ENCODE measurements at places on chromosomes 6 and 20.

GRCh38 chr6:7879043-7879442 is 31.5 kb downstream of the TXNDC5 start:
- no peak for DNase-seq

GRCh38 chr6:169573883-169574282 is 127.9 kb downstream of the WDR27 start:
- DNase-seq = no peak

- no peak for DNase-seq
Measured at GRCh38 chr20:61597996-61598395, 345.9 kb downstream of the CDH4 start.

DNA sequence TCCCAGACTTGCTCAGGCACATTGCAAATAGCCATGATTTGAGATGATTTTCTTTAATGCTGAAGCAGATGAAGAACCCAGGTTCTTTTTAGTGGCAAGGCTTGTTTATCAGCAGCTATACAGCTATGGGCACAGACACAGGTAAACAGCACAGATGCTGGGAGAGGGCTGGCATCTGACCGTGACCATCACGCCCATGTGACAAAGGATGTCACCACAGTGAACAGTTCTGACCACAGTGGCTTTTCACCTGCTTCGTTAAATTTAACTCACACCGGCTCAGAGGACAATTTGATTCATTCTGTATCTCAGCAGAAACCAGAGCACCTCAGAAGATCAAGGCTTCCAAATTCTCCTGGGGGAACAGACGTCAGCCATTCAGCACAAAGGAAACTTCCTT is 142.6 kb downstream of the CDH26 start:
- no peak for DNase-seq

DNA sequence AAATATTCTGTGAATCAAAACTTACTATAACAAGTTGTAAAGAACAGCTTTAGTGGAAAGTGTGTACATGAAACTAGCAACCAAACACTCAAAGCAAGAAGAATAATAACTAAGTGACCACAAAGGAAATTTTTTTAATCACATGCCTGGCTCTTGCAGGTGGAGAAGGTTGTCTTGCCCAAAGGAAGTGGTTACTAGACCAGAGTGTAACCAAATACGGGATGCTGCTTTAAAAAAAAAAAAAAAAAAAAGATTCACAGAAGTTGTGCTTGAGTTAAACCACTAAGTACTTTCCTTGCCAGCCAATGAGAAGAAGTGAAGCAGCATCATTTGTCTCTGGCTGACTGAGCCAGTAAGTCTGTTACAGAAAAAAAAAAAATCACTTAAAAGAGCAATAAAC is 19.1 kb upstream of the HLA-DQB1 start:
- DNase-seq = no peak

GRCh38 chr6:20696676-20697075 is 162.4 kb downstream of the CDKAL1 start:
- no peak for DNase-seq

DNA sequence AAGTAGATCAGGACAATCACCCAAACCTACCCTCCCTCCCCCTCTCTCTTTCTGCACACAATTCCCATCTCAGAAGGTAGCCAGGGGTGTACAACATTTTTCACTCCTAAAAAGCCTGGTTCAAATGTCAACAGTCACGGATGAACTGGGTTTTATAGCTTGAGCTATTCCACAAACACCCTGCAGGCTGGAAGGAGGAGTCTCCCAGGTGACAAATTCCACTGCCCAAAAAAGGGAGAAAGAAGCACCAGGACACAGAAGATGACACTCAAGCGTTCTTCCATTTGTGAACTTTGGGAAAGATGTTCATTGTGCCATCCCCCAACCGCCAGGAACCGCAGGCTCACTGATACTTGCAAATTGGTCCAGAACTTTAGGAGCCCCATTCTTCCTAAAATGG is 111.5 kb upstream of the NFATC2 start:
- DNase-seq = no peak

- no peak for DNase-seq
Measured at GRCh38 chr6:161085246-161085645, 93.7 kb downstream of the MAP3K4 start.

GRCh38 chr20:43658069-43658722 is 8.7 kb upstream of the MYBL2 start:
- peak; percentile 27 for DNase-seq

GRCh38 chr20:34998331-34998950 is 42.8 kb downstream of the MYH7B start:
- DNase-seq = no peak

GRCh38 chr6:35719830-35720733 is 16.8 kb upstream of the ARMC12 start:
- no peak for DNase-seq

DNA sequence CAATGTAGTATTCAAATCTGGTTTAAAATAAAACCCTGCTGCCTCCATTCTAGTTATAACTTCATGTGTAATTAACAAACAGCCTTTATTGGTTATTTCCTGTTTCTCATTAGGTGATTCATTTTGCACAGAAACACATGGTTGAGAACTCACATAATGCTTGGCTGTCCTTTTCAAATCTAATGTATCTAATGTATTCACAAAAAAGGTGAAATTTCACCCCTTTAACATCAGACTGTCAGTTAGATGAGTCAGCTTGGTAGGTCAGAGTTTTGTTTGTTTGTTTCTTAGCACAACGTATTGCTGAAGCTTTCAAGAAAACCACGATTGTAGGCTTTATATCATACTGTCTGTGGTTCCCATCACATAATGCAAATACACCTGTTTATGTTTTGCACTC is 78.7 kb upstream of the TMEM30A start:
- DNase-seq = no peak

DNA sequence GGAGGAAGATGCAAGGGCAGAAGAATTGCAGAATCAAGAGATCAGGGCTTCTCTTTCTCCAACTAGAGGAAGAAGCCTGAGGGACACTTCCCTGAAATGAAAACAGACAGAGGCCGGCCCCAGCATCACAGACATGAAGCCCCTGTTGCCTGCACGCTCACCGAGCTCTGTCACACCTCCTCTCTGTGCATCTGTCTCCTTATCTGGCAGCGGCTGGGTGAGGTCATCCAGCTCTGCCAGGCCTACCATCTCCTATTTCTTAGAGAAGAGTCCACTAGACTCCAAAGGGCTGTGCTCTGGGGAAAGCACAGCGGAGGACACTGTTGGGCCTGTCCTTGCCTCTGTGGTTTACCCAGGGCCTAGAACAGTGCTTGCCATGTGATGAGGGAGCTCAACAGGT is 71.9 kb upstream of the MLN start:
- no peak for DNase-seq

GRCh38 chr6:8670792-8671191 is 235.4 kb upstream of the SLC35B3 start:
- no peak for DNase-seq

DNA sequence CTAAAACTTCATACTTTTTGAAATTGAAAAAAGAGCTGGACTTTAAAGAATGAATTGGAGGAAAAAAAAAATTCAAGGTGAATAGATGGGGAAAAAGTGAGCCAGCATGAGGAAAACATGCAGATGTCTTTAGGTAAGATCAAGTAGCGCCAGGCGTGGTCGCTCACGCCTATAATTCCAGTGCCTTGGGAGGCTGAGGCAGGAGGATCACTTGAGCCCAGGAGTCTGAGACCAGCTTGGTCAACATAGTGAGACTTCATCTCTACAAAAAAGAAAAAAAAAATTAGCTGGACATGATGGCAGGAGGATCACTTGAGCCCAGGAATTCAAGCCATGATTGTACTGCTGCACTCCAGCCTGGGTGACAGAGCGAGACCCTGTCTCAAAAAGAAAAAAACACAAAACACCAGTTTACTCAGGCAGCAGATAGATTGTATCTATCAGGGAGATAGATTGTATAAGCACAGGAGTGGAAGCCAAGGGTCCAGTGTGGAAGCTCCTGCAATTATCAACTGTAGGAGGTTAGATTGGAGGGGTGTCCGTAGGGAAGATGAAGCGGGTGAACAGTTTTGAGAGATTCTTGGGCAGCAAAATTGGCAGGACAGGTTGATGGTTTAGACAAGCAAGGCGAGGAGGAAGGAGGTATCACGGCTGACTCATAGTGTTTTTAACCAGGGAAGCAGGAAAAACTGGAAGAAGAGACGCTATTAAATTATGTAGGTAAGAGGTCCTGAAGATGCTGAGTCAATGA is 97.6 kb upstream of the ZNF217 start:
- DNase-seq = no peak

GRCh38 chr6:158002951-158003853 is 21.5 kb downstream of the SYNJ2 start:
- no peak for DNase-seq

DNA sequence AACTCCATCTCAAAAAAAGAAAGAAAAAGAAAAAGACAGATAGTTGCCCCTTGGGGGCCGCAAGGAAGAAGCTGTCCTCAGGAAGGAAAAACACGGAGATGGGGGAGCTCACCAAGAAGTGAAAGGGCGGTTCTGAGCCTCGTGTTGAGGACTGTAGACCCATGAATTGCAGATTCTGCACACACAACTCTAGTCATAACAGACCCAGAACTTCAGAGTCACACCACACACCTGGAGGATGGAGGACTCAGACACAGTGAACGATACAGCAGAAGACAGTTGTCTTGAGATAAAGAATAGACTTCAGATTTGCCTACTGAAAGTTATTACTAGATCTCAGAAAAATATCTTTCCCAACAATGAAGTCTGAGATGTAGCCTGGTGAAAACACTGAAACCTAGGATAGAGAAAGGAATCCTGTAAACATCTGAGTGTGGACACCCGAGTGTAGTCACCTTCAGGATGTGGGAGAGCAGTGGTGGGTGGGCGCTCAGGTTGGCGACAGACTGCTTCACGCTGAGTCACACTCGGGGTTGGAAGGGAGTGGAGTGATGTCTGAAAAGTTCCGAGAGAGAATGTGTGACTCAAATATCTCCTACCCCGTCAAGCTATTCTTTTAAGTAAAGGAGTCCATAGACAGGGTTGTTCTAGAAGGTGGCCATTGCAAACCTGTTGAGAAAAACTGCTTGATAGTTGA is 88.1 kb downstream of the MAP3K4 start:
- DNase-seq = peak; percentile 68

DNA sequence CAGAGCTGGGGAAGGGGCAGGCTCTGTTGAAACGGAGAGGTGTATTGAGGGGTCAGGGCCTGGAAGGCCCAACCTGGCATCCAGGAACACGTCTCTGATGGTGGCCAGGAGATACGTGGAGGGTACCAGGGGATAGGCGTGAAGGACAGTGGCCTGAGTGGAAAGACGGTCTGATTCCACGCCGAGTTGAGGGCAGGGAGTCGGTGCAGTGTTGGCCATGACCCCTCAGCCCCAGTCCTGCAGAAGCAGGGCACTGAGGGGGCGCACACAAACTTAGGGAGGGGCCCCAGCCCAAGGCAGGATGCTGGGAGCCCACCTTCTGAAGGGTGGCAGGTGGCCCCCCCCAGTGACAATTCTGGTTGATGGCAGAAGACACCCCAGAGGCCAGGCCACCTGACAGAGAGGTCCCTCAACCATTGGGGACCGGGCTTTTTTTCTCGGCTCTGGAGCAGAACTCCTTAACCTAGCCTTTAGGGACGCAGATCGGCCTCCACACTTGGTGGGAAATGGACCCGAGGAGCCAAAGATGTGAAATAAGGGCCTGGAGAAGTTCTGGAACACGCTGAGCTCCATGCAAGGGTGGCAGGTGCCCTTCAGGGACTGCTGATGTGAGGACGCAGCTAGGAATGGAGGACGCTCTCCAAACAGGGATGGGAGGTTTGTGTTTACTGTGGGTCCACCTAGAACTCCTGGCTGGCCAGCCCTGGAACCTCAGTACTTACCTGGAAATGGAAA is 91.0 kb downstream of the TMEM242 start:
- DNase-seq = no peak

- DNase-seq = no peak
Measured at GRCh38 chr20:1626528-1627199, 6.9 kb upstream of the SIRPB1 start.

DNA sequence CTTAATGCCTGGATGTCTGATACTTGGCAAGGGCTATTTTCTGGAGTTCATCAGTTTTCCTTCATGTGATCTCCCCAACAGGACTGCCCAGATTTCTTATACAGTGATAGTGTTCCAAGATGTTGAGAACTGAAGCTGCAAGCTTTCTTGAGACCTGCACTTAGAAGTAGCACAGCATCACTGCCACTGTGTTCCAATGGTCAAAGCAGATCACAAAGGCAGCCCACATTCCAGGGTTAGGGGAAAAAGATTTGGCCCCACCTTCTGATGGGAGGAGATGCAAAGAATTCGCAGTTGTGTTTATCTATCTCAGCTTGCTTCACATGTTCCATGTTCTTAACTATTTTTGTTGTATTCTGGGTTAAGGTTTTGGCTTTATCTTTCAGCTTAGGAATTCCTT is 78.2 kb downstream of the GPX5 start:
- DNase-seq = no peak

GRCh38 chr6:160987265-160987664 is 4.3 kb upstream of the MAP3K4 start:
- no peak for DNase-seq

DNA sequence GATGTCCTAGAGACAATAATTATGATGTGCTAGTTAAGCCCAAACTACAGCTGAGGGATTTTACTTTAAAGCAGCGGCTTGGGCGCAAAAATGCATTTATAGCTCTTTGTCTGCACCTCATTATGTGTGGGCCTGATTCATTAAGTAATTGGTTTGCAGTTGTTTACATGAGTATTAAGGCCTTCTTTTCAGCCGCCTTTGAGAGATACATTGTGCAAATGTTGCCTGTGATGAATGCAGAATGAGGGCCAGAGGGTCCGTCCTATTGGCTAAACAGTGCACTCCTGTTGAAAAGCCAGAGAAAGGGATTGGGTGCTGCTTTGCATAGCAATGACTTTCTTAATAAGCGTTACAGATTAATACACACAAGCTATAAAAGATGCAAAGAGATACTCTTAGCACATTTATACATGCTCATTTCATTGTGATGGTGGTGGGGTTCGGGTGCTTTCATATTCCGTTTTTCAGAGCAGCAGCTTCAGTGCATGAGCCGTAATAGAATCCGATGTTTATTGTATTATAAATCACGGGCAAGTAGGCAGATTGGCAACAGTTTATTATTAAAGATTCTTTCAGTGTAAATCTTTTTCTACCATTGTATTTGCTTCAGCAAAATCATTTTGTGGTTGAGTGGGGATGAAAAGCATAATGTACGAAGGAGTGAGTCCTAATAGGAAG is 68.2 kb upstream of the XRN2 start:
- DNase-seq = no peak
